8988T (cell line): ENCODE measurements at places on chromosomes 1 and 21.

DNA sequence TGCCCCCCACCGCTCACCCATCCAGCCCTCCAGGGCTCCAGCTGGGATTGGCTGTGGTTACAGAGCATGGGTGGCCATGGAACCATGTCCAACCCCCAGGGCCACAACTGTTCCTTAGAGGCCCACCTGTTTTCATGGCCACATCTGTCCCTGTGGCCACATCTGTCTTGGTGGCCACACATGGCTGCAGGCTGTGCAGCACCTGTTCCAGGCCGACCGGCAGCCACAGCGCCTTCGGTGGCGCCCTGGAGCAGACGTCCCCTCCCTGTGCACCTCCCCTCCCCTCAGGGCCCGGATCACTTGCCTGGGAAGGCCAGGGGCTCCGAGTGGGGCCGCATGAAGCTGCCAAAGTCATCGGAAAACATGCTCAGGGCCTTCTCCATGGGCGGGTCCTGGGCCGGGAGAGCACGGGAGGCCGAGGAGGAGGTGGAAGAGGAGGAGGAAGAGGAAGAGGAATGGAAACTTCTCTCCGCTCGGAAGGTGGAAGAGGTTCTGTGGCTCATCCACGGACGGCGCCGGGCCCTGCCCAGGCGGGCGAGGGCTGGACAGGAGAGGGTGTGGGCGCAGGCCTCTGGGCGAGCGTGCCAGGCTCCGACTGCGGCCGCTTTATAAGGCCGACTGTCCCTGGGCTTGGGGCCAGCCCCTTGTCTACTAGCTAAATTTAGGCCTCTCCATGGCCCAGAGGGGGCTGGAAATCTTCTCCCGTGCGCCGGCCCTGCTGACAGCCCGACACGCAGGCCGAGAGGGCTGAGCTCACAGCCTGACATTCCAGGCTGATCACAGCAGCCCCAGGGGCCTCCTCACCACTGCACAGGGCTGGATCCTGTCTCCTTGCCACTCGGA is at the start of gene HSPB7:
HSPB7 (minus strand) TSS at position 583 of the 843 bp plus-strand sequence; CDS start at position 503, 80 bp downstream.
- no peak for DNase-seq

- no peak for DNase-seq
Measured at GRCh38 chr1:160521554-160521953, 1.5 kb downstream of the SLAMF6 start.

GRCh38 chr1:152906023-152906565 is 2.3 kb upstream of the IVL start:
- DNase-seq: no peak

DNA sequence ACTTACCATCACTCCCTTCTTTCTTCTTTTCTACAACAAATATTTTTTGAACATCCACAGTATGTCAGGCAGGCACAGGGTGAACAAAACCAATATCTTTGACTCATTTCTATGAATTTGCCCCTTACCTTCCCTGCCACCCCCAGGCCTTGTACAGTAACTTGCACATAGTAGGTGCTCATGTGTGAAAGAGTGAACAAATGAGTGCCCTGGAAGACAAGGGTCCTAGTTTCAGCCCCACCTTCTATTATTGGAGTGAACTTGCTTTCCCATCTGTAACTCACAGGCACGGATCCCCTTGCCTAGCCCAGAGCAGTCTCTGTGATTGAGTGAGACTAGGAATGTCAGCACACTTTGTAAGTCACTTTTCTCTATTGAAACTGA is 12.8 kb downstream of the ZDHHC18 start:
- DNase-seq: no peak

DNA sequence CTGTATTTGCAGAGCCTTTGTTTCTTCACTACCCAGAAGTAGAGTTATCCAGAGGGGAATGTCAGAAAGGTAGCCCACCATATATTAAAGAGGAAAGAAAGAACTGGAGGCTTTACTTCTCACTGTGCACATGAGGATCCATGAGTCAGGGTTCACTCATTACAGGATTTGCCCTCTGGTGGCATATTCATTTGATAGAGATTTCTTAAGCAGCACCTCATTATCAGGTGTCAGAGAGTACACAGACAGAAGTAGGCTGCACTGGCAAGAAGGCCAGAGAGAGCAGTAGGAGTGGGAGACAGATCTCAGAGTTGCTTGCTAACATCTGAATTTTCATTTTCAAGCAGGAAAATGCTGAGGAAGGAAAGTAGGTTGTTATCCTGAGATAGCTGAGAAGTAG is 123.8 kb downstream of the PIK3R3 start:
- DNase-seq: no peak

GRCh38 chr1:244988521-244988920 is 124.2 kb upstream of the HNRNPU start:
- no peak for DNase-seq

DNA sequence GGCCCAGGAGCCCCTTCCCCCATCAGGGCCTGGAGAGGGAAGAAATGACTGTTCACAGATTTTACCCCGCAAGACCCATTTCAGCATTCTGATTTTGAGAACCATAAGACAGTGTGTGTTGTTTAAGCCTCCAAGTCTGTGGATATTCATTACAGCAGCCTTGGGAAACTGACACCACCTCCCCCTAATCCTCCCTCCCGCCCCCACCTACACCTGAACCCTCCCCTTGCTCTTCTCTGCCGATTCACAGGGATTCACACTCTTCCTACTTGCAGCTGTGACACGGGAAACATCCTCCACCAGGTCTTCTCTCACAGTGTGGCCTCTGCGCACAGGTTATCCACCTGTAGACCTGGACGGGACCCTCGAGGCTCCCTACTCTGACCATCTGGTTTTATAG is 50.1 kb downstream of the RIPK4 start:
- no peak for DNase-seq

GRCh38 chr1:67619080-67619479 is 65.9 kb upstream of the GADD45A start:
- no peak for DNase-seq

- DNase-seq: no peak
Measured at GRCh38 chr1:10848109-10848684, 51.8 kb upstream of the CASZ1 start.
